ENCODE measurements at places on chromosomes 16 and 17. TPM values are rescaled to one million over a fixed set of nuclear protein-coding genes. Genes with fewer than 3 reads are reported as not detected.

DNA sequence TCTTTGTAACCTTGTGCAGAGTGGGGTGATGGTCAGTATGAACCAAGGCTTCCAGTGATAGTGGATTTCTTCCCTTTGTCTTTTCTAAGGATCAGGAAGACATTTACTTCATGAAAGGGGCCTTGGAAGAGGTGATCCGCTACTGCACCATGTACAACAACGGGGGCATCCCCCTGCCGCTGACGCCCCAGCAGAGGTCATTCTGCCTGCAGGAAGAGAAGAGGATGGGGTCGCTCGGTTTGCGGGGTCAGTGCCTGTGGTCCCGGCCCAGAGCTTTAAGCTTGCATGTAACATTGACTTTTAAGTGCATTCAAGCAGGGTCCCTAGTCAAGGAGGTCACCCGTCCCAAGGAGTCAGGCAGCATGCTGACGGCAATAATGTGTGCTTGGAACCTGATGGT lies 56.0 kb downstream of the MEAK7 start:
- no peak overlapping the region for H3K27ac ChIP-seq
- H3K36me3 ChIP-seq: no peaks in the 10 kb centered on the region
- H3K27me3 ChIP-seq: no peaks in the 10 kb centered on the region
- H3K4me1 ChIP-seq: no peaks in the 10 kb centered on the region
- no peak overlapping the region for H3K4me3 ChIP-seq

DNA sequence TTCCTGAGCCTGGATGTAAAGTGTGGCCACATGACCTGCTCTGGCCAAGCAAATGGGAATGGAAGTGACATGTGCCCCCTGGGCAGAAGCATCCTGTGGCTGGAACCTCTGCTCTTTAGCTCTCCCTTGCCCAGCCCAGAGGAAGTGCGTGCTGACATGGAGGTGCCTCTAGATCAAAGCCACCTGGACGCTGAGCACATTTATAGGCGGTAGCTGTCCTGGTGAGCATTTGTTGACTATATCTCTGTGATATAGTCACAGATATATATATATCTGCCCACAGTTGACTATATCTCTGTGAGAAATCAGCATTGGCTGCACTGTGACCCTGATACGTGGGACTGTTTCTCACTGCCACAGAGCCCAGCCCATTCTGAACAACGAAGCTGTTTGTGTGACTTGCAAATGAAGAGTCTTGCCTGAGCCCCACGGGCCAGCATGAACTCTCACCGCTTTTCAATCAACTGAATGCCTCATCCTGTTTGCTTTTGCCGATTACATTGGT lies 118.8 kb downstream of the C16orf95 start:
- no peak overlapping the region for H3K27ac ChIP-seq
- H3K36me3 ChIP-seq: no peaks in the 10 kb centered on the region
- peaks cover 8% of the 10 kb centered on the region for H3K4me1 ChIP-seq

DNA sequence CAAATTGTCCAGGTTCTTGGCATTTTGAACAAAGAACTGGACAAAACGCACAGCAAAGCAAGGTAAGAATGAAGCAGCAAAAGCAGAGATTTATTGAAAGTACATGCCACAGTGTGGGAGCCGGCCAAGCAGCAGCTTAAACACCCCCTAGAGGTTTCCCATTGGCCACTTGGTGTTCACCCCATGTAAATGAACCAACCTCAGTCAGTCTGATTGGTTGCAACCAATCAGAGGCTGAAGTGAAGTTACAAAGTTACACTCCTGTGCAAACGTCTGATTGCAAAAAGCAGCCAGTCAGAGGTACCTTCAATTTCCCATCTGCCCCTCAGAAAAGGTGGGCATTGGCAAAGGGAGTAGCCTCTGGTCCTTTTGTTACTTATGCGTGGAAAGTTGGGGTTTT lies 8.8 kb upstream of the ZNF263 start:
- H3K4me1 ChIP-seq: no peaks in the 10 kb centered on the region
- 0 out of 2 replicates have a peak, but pooled peaks cover 12% of the 10 kb centered on the region for H3K27me3 ChIP-seq
- no peak overlapping the region for H3K4me3 ChIP-seq

DNA sequence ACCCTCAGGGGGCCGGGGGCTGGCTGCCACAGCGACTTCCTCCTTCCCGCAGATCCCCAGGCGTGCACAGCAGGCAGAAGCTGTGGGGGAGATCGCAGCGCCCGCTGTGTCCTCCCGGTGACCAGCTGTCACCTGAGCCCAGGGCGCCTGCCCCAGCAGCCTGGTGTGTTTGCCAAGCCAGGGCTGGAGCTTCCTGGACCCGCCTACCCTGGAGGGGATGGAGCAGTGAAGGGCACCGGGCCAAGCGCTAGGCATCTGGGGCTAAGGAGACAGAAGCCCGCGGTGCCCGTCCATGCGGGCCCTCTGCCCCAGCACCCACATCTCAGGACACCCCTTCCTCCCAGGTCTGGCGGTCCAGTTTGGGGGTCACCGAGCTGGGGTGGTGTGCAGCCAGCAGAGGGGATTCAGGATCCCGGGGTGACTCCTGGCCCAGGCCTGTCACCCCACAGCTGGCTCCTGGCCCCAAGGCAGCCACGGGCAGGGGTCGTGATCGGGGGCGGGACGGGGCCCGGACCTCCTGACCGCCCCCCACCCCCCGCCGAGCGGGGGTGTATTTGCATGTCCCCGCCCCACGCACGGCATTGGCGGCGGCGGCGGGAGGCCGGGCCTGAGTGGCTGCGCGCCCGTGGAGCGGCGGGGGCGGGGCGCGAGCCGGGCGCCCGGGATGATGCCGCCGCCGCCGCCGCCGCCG lies at the start of gene RAB26:
Gene RAB26 (plus strand): TSS at position 645 of the 691 bp plus-strand sequence. CDS start 159 bp downstream, outside the sequence.
- peaks cover 32% of the 10 kb centered on the region for H3K4me1 ChIP-seq
- peak within 1 kb of the TSS; percentile 50 for H3K27ac ChIP-seq
- H3K4me3 ChIP-seq: peak within 1 kb of the TSS; percentile 79
- H3K27me3 ChIP-seq: peaks cover 9% of the 10 kb centered on the region
- 0 out of 2 replicates have a peak, but pooled peaks cover 3% of the 10 kb centered on the region for H3K36me3 ChIP-seq

The NME1 gene
- polyA plus RNA-seq: 579 TPM

The SHCBP1 gene
- polyA plus RNA-seq: 7.3 TPM

- no peak overlapping the region for H3K4me3 ChIP-seq
- no peaks in the 10 kb centered on the region for H3K36me3 ChIP-seq
- no peak for DNase-seq
- H3K27me3 ChIP-seq: no peaks in the 10 kb centered on the region
These were observed 18.7 kb upstream of the AQP8 start for GRCh38 chr16:25198021-25198420.

DNA sequence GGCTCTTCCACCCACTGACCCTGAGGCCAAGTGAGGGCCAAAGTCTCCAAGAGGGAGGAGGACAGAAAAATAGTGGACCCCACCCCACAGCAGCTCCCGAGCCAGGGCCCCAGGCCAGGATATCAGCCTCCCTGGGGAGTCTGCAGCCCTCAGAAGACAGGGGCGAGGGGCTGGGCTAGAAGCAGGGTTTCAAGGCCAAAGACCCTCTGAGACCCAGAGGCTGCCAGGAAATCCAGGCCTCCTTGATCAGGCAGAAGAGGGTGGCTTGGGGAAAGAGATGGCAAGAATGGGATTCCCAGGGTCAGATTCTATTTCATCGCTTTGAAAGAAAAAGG lies 156.1 kb downstream of the ZNF423 start:
- no peaks in the 10 kb centered on the region for H3K27me3 ChIP-seq
- no peaks in the 10 kb centered on the region for H3K36me3 ChIP-seq
- H3K4me1 ChIP-seq: peaks cover 99% of the 10 kb centered on the region
- peak overlapping the region; percentile 96 for H3K27ac ChIP-seq

DNA sequence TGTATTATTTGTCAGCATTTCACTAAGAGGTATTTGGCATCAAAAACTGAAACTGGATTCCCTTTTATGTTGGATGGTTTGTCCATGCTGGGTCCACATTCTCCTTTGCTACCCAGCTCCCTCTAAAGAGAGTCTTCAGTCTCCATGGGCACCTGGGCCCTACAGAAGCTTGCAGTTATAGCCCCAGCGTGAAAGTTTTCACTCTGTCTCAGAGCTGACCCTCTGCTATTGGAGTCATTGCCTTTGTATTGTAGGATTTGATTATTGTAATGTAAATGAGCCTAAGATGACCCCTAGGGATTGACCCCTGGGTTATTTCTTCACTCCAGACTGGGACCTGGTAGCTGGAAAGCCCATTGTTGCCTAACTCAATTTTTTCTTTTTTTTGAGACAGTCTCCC lies 1026.5 kb upstream of the EEF2KMT start:
- H3K36me3 ChIP-seq: no peaks in the 10 kb centered on the region
- no peaks in the 10 kb centered on the region for H3K27me3 ChIP-seq
- DNase-seq: no peak
- H3K27ac ChIP-seq: no peak overlapping the region
- no peak overlapping the region for H3K4me3 ChIP-seq

DNA sequence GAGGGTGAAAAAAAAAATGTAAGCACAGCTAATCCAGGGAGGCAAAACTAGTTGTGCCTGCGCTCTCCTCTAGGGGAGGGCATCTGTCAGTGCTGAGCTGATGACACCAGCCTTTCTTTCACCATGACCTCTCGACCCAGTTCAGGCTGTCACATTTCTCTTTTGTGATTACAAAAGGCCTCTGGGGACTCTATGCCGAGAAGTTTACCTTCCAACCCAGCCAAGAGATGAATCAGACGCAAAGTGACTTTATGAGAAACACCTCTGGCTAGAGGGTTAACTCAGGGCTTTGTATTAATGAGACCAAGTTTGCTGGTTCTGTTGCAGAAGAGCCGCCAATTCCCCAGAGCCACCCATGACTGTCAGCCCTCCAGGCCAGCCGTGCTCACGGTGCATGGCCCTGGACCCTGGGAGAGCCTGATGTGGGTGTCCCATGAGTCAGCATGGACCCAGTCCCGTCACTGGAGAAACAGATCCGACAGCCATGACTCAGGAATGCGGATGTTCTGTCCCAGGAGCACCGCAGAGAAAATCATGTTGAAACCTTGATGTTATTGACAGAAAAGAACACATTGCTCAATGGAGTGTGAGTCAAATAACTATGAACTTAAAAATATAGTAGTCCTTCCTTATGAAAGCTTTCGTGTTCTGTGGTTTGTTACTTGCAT lies 437.2 kb downstream of the HS3ST3B1 start:
- no peak overlapping the region for H3K27ac ChIP-seq
- peaks cover 9% of the 10 kb centered on the region for H3K4me1 ChIP-seq
- H3K27me3 ChIP-seq: no peaks in the 10 kb centered on the region
- H3K36me3 ChIP-seq: no peaks in the 10 kb centered on the region

- peaks cover 8% of the 10 kb centered on the region for H3K4me1 ChIP-seq
- no peak overlapping the region for H3K27ac ChIP-seq
- H3K27me3 ChIP-seq: no peaks in the 10 kb centered on the region
- H3K4me3 ChIP-seq: no peak overlapping the region
- DNase-seq: no peak
These were observed 10.4 kb upstream of the HLF start for GRCh38 chr17:55254375-55254774.

DNA sequence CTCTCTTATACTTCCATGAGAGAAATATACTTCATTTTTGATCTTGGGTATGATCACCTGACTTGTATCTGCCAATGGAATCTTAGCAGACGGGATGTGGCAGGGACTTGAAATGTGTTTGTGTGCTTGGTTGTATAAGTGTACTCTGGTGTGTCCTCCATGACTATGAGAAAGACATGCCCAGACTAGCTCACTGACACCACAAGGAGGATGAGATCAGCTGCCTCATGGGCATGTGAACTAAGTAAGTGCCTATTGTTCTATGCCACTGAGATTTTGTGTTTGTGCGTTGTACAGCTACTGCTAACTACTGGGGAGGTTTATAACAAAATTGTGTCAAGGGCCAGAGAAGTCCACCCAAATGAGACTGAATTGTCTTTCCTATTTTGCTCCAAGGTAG lies 402.2 kb upstream of the SALL1 start:
- H3K4me1 ChIP-seq: no peaks in the 10 kb centered on the region
- H3K36me3 ChIP-seq: no peaks in the 10 kb centered on the region
- H3K27me3 ChIP-seq: no peaks in the 10 kb centered on the region
- no peak for DNase-seq
- H3K4me3 ChIP-seq: no peak overlapping the region
- no peak overlapping the region for H3K27ac ChIP-seq

- no peak for DNase-seq
- no peaks in the 10 kb centered on the region for H3K27me3 ChIP-seq
- H3K27ac ChIP-seq: no peak overlapping the region
- H3K4me1 ChIP-seq: peaks cover 6% of the 10 kb centered on the region
- H3K36me3 ChIP-seq: no peaks in the 10 kb centered on the region
- no peak overlapping the region for H3K4me3 ChIP-seq
These were observed 22.5 kb upstream of the SPNS3 start for GRCh38 chr17:4411201-4411600.

DNA sequence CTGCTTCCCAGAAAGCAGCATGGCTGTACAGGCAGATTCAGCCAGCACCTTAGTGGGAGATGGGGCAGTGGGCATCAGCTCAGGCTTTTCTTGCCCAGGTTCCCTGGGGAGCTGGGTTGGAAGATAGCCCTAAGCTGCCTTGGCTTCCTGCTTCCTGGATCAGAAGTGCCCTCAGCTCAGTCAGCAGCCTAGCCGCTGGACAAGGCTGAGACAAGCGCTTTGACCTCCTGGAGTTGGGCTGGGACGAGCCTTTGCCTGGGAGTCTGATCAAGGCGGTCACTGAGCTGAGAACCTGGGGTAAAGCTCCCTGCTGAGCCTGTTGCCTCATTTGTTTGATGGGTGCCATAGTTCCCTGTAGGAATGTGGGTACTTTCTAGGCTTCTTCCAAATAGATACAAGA lies 190.0 kb downstream of the RAB11FIP4 start:
- H3K27me3 ChIP-seq: no peaks in the 10 kb centered on the region
- H3K4me3 ChIP-seq: no peak overlapping the region
- DNase-seq: no peak
- H3K4me1 ChIP-seq: no peaks in the 10 kb centered on the region
